KG1 (cell line): ENCODE measurements at places on chromosomes 11 and 22.

- DNase-seq, result no peak
Observed at GRCh38 chr11:131305005-131305404, 65.4 kb upstream of the NTM start.

- no peak for DNase-seq
Observed at GRCh38 chr11:114942207-114942606, 263.9 kb downstream of the NXPE2 start.

DNA sequence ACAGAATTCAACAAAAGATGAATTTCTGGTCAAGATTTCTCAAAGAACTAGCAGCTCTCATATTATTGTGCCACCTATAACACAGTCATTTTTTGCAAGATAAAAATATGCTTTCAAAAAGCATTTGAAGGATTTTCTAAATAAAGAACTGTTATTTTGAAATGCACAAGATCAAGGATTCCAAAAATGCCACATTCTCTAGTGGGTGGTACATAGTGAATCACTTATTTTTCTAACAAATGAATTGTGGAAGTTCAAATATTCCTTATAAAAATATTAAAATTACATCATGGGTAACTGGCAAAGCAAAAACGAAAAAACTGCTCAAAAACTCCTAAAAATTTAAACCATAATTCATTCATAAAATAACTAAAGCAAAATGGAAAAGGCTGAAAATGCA lies 2.1 kb downstream of the RNF141 start:
- DNase-seq, result no peak

DNA sequence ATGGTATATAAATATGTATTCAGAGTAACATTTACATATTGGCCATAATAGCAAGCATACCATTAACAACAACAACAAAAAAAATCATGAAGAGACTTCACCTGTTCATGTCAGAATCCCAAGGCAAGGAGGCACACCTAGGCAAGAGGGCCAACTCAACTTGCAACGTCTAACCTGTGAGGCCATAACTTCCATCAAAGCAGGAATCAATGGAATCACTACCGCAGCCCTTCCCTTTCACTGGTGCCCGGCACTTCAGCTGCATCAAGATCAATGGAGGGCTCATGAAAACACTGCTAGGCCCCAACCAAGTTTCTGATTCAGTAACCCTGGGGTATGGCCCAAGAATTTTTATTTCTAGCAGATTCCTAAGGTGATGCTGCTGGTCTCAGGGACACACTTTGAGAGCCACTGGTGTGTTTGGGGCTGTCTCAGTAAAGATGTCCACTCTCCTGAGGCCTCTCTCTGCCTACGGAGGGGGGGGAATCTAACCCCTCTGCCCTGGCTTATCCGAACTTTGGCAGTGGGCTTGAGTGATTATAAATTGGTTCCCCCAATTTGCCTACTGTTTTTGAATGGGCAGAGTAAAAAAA lies 8.0 kb downstream of the ZFTA start:
- no peak for DNase-seq

DNA sequence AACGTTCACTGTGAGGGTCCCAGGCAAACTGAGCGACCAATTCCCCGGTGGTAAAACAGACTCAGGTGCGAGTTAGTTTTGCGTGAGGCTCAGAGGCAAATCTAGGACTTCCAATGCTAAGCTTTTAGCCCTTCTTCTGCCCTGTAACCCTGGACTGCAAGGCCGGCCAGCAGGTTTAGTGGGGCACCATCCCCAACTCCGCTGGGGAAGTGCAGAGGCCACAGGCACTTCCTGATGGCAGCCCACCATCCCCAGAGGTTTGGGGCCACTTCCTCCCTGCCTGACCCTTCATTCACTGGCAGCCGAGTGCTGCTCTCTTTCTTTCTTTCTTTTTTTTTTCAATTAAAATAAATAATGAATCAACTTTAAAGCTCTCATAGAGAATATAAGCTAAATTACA lies 124.6 kb upstream of the B3GAT1 start:
- DNase-seq, result no peak

- peak; percentile 75 for DNase-seq
Observed at GRCh38 chr11:126310200-126310991, 6.5 kb downstream of the DCPS start.

GRCh38 chr22:24185001-24185500 lies 3.8 kb downstream of the SUSD2 start:
- DNase-seq, result no peak

DNA sequence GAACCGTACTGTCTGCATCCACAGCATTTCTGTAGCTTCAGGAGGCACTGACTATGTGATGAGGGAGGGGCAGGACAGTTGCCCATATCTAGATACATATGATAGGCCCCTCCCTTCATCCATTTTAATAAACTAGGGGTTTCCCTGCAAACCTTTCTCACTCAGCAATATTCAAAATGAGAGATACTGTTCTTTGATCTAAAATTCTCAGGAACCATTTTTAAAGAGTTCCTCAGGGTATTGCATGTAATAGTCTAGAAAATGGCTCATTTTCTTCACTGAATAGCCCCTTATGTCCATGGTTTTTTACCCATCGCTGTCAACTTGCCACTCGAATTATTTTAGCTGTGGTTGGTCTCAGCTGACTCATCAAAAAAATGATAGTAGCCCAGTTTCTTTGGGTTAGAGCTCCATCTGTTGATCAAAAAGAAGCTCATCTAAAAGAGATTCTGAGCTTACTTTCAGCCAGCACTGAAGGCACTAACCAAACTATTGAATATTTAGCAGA lies 37.0 kb upstream of the DNAJB7 start:
- DNase-seq, result peak; percentile 3

- DNase-seq, result no peak
Observed at GRCh38 chr11:40125054-40125453, 1334.4 kb downstream of the LRRC4C start.

GRCh38 chr11:73931039-73931645 lies 19.7 kb upstream of the DNAJB13 start:
- no peak for DNase-seq

DNA sequence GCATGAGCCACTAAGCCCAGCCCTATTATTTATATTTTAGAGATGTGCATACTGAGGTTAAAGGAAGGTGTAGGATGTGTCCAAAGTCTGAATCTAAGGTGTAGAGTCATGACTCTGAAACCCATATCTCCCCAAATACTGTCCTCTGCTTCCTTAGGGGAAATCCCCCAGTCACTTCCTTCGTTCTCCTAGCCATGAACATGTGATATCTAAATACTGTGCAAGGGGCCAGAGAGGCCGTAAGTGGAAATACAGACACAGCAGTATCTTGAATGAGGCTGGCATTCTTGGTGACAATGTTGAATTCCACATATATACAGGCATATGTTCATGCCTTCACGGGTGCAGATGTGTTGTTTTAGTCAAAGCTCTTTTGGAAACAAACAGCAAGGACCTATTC lies 21.3 kb upstream of the PATZ1 start:
- no peak for DNase-seq

- no peak for DNase-seq
Observed at GRCh38 chr11:76601272-76601671, 69.3 kb downstream of the LRRC32 start.

DNA sequence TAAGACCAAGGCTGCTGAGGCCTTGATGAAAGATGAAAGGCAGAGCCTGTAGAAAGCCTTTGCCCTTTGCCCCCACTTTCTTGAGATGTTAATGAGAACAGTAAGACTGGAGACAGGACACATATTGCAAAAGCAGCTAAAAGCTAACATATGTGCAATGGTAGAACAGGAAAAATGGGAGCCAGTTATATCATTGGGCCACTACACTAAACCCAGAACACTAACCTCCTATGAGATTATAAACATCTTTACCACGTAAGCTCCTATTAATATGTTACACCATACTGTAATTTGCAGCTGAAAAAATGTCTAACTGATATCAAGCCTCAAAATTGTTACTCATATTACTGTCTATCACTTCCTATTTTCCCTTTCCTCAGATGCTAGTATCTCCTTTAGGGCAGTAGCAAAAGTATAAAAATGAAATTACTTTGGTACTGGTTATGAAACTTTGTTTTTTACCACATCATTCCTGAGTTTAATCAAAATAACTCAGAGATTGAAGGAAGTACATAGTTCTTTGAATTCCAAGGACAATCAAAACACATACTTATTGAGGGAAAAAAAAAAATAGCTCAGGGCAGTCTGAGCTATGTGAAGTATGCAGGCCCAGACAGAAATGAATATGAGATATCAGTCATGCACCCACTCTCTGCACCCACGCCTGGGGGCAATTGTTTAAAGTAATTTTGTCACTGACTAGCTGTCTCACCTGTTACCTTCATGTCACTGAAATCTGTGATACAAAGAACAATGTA lies 9.1 kb downstream of the HPS5 start:
- DNase-seq, result no peak

- DNase-seq, result no peak
Observed at GRCh38 chr11:119583585-119583984, 145.4 kb downstream of the NECTIN1 start.
